ENCODE measurements at places on chromosomes 12 and 14.

DNA sequence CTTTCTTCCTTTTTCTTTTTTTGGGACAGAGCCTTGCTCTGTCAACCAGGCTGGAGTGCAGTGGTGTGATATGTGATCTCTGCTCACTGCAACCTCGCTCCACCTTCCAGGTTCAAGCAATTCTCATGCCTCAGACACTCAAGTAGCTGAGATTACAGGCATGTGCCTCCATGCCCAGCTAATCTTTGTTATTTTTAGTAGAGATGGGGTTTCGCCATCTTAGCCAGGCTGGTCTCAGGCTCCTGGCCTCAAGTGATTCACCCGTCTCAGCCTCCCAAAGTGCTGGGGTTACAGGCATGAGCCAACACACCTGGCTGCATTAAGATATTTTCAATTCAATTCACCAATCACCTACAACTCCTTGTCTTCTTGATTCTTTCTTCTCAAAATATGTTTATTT, 1046.5 kb downstream of the GALC start:
- DNase-seq = no peak

DNA sequence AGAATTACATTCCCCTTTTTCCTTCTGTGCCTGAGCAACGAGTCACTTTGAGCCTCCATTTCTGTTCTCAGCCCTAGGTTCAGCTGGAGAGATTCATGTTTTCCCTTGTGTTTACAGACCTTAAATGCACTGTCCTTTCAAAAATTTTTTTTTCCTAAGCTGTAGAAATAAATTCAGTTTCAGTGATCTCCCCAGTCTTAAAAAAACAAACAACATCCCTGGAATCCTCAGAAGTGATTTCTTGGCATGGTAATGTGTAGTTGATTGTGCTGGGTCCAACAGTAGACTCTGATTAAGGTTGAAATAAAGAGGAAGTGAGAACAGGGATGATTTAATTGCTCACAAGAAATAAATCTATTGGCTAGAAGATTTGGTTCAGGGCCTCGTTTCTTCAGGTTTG, 89.3 kb downstream of the NTN4 start:
- no peak for DNase-seq

DNA sequence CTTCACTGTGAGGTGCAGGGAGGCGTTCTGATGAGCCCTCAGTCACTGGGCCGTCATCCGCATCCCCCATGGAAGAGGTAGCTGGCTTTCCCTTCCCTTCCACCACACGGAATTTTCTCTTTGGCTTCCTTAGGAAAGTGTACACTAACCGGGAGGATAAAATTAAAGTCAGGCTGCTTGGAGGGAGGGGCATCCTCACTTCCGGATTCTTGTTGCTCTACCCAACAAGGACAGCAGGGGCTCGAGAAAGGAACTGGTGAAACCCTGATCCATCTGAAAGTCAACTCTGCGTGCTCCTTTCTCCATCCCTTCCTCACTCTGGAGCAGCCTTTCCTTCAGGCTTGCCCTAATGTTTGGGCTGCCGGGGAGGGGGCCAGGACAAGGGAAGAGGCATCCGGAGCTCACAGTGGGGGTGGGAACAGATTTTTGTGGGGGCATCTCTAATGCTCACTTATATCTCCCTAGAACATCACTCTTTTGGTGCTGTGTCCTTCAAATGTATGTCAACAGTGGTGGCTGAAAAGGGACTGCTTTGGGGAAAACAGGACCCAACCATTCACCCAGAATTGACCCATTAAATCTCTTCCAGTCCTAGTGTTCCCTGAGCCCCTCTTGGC, 101.4 kb upstream of the FKBP4 start:
- no peak for DNase-seq

GRCh38 chr14:75495882-75496281, 26.4 kb upstream of the BATF start:
- DNase-seq = no peak

Measured in stimulated activated CD8-positive, alpha-beta memory T cell treated with anti-CD3 and anti-CD28 coated beads, Interleukin-7, amount 100 ng/mL, for 1 hour (primary cell).